ENCODE measurements at places on chromosomes 2 and 18.

GRCh38 chr2:164719996-164720941 lies 99.0 kb upstream of the GRB14 start:
- no peak for DNase-seq

GRCh38 chr18:76495006-76495370 lies at the start of gene ZNF516:
Gene ZNF516 (minus strand): TSS chr18:76495242. CDS start chr18:76443054, 52,188 bp downstream.
- peak; percentile 43 for DNase-seq

- DNase-seq, result peak; percentile 73
Observed at GRCh38 chr2:1886405-1886992, 142.2 kb upstream of the PXDN start.

DNA sequence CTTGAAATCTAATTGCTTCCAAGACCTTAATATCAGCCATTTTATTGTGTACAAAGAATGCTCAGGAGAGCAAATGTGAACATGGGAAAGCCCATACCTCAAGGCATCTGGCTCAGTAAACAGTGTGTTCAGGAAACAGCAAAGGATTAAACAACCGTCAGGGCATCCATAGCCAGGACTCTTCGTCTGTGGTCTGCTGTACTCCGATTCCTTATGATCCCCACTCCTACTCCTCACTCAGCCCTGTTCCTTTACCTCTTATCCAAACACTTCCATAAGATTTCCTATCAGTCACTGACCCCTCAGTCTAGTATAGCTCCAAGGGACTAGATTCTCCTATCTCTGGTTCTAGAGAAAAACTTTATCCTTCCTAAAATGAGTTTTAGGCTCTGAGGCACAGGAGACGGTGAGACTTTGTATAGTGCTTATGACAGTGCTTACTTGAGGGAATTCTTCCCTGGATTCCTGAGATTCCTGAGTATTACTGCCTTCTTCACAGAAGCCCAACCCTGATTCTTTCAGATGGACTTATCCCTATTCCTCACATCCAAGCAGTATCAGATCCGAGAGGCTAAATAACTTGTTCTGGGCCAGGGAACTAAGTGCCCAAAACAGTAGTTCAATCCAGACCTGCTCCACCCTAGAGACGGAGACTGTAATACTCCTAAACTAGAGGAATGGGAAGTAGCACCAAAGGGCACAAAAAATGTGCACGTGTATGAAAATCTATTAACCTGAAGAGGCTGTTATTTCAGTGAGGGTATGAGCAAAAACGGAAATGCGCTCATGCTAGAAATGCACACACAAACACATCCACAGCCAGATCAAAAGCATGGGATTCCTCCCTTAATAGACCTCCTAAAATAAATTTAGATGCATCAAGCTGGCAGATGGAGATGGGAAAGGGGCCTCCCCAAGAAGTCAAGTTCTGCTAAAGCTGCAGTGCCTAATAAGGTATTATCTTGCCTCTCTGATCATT lies 42.1 kb upstream of the SIGLEC15 start:
- peak; percentile 80 for DNase-seq

DNA sequence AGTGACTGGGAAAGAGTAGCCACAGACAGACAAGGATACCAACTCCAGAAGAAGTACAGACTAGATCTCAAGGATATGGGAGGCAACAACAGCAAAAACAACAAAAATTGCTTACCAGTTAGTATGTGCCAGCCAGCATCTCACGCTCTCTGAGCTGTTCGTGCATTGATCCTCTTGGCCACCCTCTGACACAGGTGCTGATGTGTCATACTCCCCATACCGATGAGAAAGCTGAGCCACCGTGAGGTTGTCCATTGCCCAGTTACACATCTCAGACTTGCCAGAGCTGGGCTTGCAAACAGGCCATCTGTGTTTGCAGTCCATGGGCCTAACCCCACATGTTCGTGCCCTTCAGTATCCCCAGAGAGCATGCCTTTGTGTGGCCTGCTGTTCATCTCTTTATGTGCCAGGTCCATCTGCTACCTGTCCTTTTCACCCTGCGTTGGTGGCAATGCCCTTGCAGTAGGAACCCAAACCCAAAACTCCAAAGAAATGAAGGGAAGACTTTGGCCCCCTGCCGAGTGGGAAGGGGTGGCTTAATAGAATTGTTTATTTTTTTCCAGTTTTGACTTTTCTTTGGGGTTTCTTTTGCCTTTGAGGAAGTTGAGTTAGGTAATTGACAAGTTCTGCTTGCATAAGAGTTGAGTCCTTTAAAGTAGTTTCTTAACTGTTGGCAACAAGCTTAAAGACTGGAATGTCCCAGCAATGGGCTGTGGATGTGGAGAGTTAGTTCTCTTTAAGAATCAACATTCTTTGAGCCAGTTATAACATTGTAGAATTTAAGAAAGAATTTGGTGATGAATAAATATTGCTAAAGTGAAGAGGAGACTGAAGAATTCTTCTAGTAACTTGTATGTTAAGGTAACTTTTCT lies 46.7 kb downstream of the LYPD6B start:
- peak; percentile 58 for DNase-seq

- no peak for DNase-seq
Observed at GRCh38 chr2:222828572-222828971, 32.3 kb upstream of the ACSL3 start.

GRCh38 chr2:99860720-99861375 lies 281.5 kb downstream of the AFF3 start:
- DNase-seq, result no peak

- no peak for DNase-seq
Observed at GRCh38 chr2:39968037-39968436, 189.0 kb upstream of the THUMPD2 start.

GRCh38 chr18:49802623-49803022 lies 10.7 kb downstream of the ACAA2 start:
- no peak for DNase-seq

DNA sequence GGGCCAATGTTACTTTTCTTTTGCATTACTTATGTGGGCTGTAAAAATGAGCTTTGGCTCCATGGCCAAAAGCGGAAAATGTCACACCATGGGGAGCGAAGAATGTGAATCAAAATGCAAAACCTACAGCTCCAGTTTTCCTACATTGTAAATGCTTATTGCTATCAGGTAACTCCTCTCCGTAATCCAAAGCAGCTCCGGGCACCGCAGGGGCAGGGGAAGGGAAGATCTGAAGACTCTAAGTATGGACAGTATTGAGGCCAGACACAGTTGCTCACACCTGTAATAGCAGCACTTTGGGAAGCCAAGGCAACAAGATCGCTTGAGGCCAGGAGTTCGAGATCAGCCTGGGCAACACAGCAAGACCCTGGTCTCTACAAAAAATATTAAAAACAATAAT lies 7.1 kb upstream of the AGFG1 start:
- DNase-seq, result no peak

- no peak for DNase-seq
Observed at GRCh38 chr18:6784046-6784445, 54.5 kb downstream of the ARHGAP28 start.

GRCh38 chr2:211454679-211455078 lies 898.3 kb downstream of the CPS1 start:
- no peak for DNase-seq

- DNase-seq, result peak; percentile 65
Observed at GRCh38 chr2:88350331-88351248, 101.9 kb downstream of the FOXI3 start.

DNA sequence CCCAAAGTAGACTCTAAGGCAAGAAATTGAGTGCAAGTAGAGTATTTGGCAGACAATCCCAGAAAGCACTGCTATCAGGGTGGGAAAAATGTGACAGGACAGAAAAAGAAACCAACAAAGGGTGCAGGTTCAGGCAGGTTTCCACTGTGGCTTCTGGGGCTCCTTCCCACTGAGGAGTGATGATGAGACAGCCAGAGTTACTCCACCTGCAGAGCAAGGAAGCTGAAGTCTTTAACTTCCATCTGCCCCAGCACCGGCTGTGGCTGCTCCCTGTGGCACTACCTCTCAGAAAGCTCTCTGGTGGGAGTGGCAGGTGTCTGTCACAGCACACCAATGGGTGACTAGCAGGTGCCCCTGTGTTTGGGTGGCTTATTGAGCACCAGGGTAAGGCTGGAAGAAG lies 37.6 kb upstream of the ACKR3 start:
- DNase-seq, result no peak

- DNase-seq, result no peak
Observed at GRCh38 chr2:215862351-215862771, 151.0 kb downstream of the MREG start.

DNA sequence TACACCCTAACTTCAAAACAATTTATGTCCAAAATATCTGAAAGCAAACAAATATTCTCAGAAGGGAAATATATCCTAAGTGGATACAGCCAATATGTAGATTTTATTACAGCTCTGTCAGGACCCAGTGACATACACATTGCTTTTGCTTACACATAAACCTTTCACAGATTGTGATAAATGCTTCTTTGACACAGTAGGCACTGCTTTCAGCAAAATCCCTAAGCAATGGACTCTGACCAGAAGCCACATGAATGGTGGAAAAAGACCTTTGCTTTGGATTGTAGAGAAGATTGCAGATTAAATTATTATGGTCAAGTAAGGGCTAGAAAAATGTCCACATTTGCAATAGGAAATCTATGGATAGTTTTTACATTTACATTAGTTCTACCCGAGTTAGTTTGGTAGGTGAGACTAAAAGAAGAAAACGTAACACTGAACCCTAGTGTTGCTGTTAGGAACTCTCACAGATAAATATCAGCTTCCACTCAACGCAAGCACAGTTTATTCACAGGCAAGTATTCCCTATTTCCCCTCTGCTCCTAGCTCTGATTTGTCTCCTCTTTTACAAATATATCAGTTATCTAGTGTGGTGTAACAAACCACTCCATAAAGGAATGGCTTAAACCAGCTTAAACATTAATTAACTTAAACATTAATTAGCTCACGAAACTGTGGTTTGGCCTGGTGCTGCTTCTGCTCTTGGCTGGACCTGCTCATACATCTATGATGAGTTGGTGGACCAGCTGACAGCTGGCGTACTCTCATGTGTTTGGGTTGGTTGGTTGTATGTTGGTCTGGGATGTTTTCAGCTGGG lies 23.6 kb upstream of the SERPINE2 start:
- no peak for DNase-seq

DNA sequence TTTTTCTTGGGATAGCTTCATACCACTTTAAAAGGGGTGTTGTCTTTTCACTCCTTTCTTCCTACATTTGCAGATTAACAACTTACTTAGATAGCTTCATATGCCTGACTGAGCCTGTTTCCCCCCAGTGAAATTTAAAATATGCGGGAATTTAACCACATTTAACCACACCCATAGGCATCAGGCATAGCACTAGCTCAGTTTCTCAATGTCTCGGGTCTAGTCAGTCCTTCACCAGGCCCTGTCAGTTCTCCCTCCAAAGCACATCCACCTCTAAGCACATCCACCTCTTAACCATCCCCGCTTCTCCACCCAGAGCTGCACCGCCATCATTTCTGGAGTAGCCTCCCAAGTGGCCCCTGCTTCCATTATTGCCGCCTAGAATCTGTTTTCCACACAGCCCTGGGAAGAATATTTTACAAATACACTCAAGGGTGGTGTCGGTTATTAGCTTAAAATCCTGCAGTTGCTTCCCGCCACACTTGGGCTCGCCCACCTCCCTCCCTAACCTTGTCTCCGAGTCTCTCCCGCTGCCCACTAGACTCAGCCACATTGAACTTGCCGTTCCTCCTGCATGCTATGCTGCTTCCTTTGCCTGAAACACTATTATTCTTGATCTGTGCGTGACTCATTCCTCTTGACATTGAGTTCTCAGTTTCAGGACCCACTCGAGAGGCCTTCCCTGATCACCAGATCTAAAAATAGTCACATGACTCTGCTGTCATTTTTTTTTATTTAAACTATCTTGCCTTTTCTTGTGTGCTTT lies 68.3 kb downstream of the SPTBN1 start:
- DNase-seq, result peak; percentile 74

DNA sequence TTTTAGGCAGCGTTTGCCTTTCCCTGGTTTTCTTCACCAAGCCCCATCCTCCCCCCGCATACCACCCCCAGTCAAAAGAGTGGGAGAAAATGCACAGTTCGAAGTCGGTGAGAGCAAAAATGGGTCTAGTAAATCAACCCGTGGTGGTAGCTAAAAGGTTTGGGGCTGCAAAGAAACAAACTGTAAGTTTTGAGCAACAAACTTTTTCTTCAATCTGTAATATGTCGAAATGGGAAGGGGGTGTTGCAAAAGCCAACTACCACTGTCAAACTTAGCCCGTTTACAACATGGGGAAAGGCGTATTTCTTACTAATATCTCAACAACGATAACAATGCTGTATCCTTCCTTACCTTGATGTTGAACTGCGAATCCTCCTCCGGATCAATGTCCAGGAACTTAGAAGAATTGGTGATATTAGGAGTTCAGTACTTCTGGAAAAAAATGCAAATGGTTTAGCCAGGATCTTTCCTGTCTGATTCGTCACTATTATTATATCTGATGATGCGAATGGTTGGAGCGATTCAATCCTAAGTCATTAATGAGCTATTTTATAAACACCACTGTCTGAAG lies 2.4 kb upstream of the SATB2 start:
- DNase-seq, result peak; percentile 40

GRCh38 chr2:99188357-99188756 lies 7.4 kb downstream of the MRPL30 start:
- no peak for DNase-seq

GRCh38 chr2:238945433-238946150 lies 97.7 kb downstream of the TWIST2 start:
- peak; percentile 87 for DNase-seq

DNA sequence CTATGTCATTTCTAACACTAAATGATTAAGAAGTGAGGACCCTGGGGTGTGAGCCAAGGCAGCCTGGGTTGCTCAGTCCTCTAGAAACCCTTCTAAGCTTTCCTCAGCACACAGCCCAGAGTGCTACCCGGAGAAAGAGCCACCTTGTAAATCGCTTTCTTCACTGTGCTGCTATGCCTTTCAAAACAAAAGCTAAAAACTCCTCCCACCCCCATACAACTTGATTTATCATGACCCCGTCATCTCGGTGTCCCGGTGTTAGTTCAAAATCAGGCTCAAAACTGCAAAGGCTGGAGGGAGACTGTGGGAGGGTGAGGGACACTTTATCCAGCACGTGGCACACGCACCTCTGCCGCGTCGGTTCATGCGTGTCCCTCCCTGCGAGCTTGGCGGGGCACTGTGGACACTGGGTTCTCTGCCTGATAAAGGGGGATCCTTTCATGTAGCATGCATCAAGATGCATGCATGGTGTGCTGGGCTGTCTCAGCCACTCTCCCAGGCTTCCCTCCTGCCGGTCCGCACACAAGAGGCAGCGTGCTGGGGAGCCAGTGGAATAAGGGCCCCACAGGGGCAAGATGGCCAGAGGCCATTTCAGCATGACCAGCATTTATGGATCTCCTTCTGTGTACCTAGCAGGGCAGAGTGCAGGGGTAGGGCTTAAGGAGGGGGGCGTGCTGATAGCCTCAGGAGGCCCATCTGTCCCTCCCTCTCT lies 170.4 kb downstream of the SMAD7 start:
- DNase-seq, result peak; percentile 36

- peak; percentile 82 for DNase-seq
Observed at GRCh38 chr18:79366177-79367094, 29.3 kb upstream of the NFATC1 start.

GRCh38 chr2:43057742-43058725 lies 168.4 kb downstream of the ZFP36L2 start:
- DNase-seq, result no peak

- peak; percentile 21 for DNase-seq
Observed at GRCh38 chr2:122072666-122073065, 317.2 kb downstream of the TSN start.

- no peak for DNase-seq
Observed at GRCh38 chr18:49322765-49323490, 137.5 kb downstream of the DYM start.

Data from GM03348 (cell line).